ENCODE measurements at places on chromosomes 6 and 20.

DNA sequence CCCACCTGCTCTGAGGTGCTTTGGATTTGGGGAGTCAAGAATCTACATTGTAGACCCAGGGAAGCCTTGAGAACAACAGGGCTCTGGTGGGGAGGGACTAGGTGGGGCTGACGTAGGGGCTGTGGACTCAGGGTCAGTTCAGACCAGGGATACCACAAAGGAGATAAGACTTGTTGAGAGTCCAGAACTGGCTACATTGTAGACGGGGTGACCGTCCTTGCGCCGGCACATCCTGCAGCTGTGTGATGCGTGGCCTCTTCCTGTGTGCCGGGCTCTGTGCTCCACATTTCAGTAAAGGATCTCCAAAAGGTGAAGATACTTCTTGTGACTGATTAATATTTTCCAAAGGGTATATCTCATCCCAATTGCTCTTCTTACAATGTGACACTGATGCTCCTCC is 9.8 kb upstream of the TLDC2 start:
- DNase-seq, result no peak

- no peak for DNase-seq
These were observed 108.3 kb upstream of the PHACTR1 start for GRCh38 chr6:12608016-12608860.

- DNase-seq, result no peak
These were observed 17.0 kb upstream of the RPS6KA2 start for GRCh38 chr6:166643891-166644590.

GRCh38 chr20:50532221-50532620 is 22.0 kb downstream of the PTPN1 start:
- DNase-seq, result no peak

DNA sequence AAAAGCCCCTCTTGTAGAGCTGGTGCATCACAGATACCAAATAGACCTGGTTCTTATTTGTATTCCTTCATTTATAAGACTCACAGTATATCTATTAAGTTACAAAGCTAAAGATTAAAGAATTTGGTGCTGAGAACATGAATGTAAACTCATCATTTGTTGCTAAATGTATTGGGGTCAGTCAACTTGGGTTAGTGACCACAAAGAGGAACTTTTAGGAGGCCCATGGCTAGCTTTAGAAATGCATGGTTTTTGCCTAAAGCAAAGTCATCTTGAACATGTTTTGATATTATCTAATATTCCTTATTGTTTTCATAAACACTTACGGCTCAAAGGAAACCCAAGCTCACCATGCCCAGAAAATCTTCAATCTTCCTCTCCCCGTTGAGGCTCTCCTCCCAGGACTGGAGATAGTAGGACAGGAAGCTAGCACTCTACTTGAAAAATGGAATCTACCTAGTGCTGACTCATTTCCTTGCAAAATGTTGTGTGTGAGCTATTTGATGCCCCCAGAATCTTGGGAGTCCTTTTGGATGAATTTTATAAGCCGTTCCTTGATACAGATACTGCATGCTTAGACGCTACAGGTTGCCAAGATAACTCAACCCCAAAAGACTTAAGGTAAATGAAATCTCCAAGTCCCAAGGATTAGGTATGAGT is 121.4 kb downstream of the BMP2 start:
- DNase-seq, result no peak

- no peak for DNase-seq
These were observed 46.5 kb downstream of the ADTRP start for GRCh38 chr6:11732036-11732631.

DNA sequence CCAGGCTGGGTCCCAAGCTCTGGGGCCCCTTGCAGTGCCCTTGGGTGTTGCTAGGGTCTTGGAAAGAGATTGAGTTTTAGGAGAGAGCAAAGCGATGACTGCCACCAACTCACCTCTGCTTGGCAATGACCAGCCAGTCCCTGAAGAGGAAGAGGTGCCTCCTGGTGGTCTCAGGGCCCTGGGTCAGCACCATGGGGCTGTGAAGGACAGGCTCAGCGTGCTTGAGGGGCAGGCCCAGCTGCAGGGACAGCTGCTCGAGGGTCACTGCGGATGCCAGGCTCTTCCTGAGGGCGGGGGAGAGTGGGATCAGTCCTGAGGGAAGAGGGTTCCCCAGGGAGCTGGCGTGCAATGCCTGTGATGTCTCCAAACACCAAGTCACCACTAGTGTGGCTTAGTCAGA is 50.8 kb upstream of the TAGAP start:
- no peak for DNase-seq

- DNase-seq, result no peak
These were observed 12.4 kb upstream of the PTPRK start for GRCh38 chr6:128532827-128533226.

DNA sequence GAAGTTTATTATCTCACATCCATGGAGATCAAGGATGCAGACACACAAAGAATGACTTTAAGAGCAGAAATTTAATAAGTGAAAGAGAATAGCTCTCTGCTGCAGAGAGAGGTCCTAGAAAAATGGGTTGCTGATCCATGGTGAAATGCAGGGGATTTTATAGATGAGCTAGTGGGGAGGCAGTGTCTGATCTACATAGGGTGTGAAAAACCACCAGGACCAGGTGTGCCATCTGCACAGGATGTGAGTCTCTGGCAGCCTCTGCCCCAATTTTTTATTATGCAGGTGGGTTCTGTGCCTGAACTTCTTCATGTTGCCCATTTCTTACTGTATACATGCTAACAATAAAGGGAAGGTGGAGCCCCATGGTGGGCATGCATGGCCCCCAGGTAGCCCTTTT is 19.9 kb upstream of the NANP start:
- DNase-seq, result no peak

Measured in stimulated activated CD8-positive, alpha-beta memory T cell treated with anti-CD3 and anti-CD28 coated beads, Interleukin-2, amount 100 ng/mL, for 1 hour (primary cell).